ENCODE measurements at places on chromosomes 12 and 14. TPM values are rescaled to one million over a fixed set of nuclear protein-coding genes. Genes with fewer than 3 reads are reported as not detected.

Gene CPM
- total RNA-seq: 4.3 TPM

Gene TRIM9
- not detected for total RNA-seq

Gene C1R
- total RNA-seq: 2.5 TPM

Gene MYF6
- not detected for total RNA-seq

Gene PLD4
- not detected for total RNA-seq

Gene ACOT6
- total RNA-seq: not detected

Gene DUSP16
- 11.1 TPM for total RNA-seq

Gene NOVA1
- total RNA-seq: 0.15 TPM

Gene OR6C2
- not detected for total RNA-seq

Gene IRAK3
- 5.1 TPM for total RNA-seq

Gene LTB4R
- 12.9 TPM for total RNA-seq

Gene CEP83
- total RNA-seq: 4.1 TPM

Gene TUNAR
- not detected for total RNA-seq

Gene MED13L
- 30.8 TPM for total RNA-seq

Gene CLEC9A
- not detected for total RNA-seq

Gene SOAT2
- not detected for total RNA-seq

Gene GLIPR1L2
- 0.05 TPM for total RNA-seq

Gene FAM186B
- total RNA-seq: not detected

Data from mammary microvascular endothelial cell (primary cell).